Tracheal epithelial cell (primary cell): ENCODE measurements at places on chromosomes 16 and 17. TPM values are rescaled to one million over a fixed set of nuclear protein-coding genes. Genes with fewer than 3 reads are reported as not detected.

The RAMP2 gene
- total RNA-seq = not detected in 2 replicates

The AHSP gene
- not detected in 2 replicates for total RNA-seq

The CCL23 gene
- not detected in 2 replicates for total RNA-seq

The LPO gene
- 0.21 TPM in 1 of 2 replicates, not detected in the other for total RNA-seq

The TAT gene
- total RNA-seq = under 0.01 TPM in 1 of 2 replicates, not detected in the other

The KIF18B gene
- 0.24 TPM in 1 of 2 replicates, not detected in the other for total RNA-seq

The COASY gene
- total RNA-seq = 13.7 and 14.9 TPM in 2 replicates

The EFCAB5 gene
- under 0.01 TPM in 1 of 2 replicates, not detected in the other for total RNA-seq

The RASL10B gene
- total RNA-seq = 0.64 and 0.72 TPM in 2 replicates

The DNAI2 gene
- not detected in 2 replicates for total RNA-seq

The GPR139 gene
- not detected in 2 replicates for total RNA-seq

The LCAT gene
- total RNA-seq = 1.4 and 3.2 TPM in 2 replicates

The RHBDL1 gene
- total RNA-seq = 7.0 and 19.2 TPM in 2 replicates

The G6PC1 gene
- under 0.01 TPM in 1 of 2 replicates, not detected in the other for total RNA-seq

The SLC9A5 gene
- total RNA-seq = 0.21 and 0.72 TPM in 2 replicates

The ABCA8 gene
- 0.21 and 0.24 TPM in 2 replicates for total RNA-seq

The CDRT15L2 gene
- not detected in 2 replicates for total RNA-seq
